Transverse colon (tissue), 4 donors: ENCODE measurements at places on chromosomes 6 and 20. TPM values are rescaled to one million over a fixed set of nuclear protein-coding genes. Genes with fewer than 3 reads are reported as not detected.

The SLCO4A1 gene
- total RNA-seq = 13.7 TPM

The PCMT1 gene
- total RNA-seq = 70.0 TPM

The FOXA2 gene
- total RNA-seq = 16.1 TPM

The IPCEF1 gene
- total RNA-seq = 1.8 TPM

The TP53TG5 gene
- total RNA-seq = not detected

The TRIM15 gene
- total RNA-seq = 90.7 TPM

The HS3ST5 gene
- 0.32 TPM for total RNA-seq

DNA sequence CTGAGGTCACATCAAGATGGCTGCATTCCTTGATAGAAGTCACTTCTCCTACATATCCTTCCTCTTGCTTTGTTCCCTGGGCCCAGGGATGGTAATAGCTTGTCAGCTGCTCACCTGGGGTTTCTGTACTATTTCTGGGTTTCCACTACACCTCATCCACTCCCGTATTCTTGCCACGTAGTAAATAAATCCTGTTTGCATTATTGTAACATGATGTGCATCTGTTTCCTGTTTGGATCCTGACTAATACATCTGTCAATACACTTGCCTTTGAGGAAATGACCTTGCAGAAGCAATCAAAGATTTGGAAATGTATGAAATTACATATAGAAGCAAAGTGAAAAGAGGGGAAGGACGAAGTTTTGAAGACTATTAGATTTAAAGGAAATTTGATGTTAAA is 619.0 kb downstream of the PHF3 start:
- H3K27me3 ChIP-seq = no peaks in the 10 kb centered on the region
- H3K27ac ChIP-seq = no peak overlapping the region
- no peak overlapping the region for H3K4me3 ChIP-seq
- H3K36me3 ChIP-seq = no peaks in the 10 kb centered on the region

- peaks cover 3% of the 10 kb centered on the region for H3K4me1 ChIP-seq
- H3K27me3 ChIP-seq = no peaks in the 10 kb centered on the region
- H3K36me3 ChIP-seq = peaks cover 18% of the 10 kb centered on the region
- H3K4me3 ChIP-seq = no peak overlapping the region
Observed at GRCh38 chr6:83927470-83927869, 68.0 kb downstream of the CYB5R4 start.

DNA sequence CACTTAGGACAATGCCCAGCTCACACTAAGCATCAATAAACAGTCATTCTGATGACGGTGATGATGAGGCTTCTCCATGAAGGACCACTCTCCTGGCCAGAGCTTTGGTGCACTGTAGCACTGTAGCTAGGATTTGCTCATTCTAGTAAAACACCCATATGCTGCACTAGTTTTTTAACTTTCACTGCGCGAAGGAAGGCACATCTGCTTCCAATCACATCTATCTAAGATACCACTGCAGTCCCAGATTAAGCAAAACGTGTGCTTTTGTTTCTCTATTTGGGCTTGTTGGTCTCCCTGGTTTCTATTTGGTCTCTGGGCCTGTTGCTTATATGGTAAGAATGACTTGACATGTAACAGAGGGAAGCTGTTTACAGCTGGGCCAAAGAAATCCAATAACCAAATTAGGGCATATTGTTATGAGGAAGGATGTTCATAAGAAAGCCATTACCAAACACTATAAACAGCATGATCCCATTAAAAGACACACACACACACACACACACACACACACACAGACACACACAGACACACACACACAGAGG is 62.4 kb downstream of the FAM229B start:
- H3K36me3 ChIP-seq = peaks cover 6% of the 10 kb centered on the region
- H3K4me3 ChIP-seq = no peak overlapping the region
- H3K27me3 ChIP-seq = no peaks in the 10 kb centered on the region
- peak overlapping the region; percentile 63 for H3K27ac ChIP-seq
- no peaks in the 10 kb centered on the region for H3K4me1 ChIP-seq

DNA sequence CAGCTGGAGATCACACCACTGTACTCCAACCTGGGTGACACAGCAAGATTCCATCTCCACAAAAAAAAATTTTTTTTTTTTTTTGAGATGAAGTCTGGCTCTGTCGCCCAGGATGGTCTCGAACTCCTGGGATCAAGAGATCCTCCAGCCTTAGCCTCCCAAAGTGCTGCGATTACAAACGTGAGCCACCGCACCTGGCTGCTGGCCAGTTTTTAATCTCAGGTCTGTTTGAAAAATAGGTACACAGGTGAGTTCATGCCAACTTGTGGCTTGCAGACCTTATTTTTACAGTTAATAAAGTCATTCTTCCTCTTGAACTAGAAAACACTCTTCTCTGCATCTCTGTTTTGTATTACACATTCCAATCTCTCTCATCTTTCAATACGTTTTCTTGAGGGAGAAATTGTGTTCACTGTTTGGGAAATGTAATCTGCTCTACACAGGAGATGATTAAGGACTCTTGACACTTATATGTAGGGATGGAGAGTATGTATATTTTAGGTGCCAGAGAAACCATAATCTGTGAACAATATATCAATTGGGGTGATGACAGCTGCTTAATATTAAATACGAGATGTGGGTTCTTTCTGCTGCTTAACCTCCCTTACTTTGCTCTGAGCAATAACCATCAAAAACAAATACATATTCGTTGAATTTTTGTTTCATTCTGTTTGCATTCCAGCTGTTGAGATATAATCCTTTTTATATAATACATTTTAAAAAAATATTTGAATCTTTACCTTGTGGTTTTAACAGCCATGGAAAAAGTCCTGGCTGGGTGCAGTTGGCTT is 17.7 kb upstream of the RIPOR3 start:
- DNase-seq = no peak
- no peaks in the 10 kb centered on the region for H3K36me3 ChIP-seq
- H3K27ac ChIP-seq = no peak overlapping the region
- H3K4me3 ChIP-seq = no peak overlapping the region
- no peaks in the 10 kb centered on the region for H3K4me1 ChIP-seq
- no peaks in the 10 kb centered on the region for H3K27me3 ChIP-seq

DNA sequence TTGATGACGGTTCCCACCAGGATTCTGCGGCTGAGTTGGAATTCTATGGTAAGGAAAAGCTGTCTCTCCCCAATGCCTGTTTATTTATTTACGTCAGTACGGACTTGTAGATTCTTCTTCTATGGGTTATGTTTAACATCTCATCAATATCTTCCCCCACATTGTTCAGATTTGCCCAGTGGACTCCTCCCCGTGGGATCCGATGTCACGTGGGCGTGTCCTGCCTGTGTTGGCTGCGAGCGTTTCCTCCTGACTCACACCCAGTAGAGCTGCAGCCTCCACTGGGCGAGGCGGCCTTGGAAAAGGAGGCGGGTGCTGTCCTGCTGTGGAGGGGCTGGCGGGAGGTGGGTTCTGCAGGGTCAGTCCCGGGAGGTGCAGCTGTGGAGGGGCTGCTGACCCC is 46.8 kb upstream of the SLCO4A1 start:
- peaks cover 14% of the 10 kb centered on the region for H3K4me1 ChIP-seq
- H3K27me3 ChIP-seq = peaks cover 55% of the 10 kb centered on the region
- H3K36me3 ChIP-seq = no peaks in the 10 kb centered on the region
- H3K27ac ChIP-seq = no peak overlapping the region
- peak; percentile 61 for DNase-seq

- no peaks in the 10 kb centered on the region for H3K36me3 ChIP-seq
- no peak overlapping the region for H3K27ac ChIP-seq
- no peaks in the 10 kb centered on the region for H3K4me1 ChIP-seq
- H3K4me3 ChIP-seq = no peak overlapping the region
- H3K27me3 ChIP-seq = no peaks in the 10 kb centered on the region
Observed at GRCh38 chr6:151087861-151088598, 151.7 kb upstream of the AKAP12 start.

DNA sequence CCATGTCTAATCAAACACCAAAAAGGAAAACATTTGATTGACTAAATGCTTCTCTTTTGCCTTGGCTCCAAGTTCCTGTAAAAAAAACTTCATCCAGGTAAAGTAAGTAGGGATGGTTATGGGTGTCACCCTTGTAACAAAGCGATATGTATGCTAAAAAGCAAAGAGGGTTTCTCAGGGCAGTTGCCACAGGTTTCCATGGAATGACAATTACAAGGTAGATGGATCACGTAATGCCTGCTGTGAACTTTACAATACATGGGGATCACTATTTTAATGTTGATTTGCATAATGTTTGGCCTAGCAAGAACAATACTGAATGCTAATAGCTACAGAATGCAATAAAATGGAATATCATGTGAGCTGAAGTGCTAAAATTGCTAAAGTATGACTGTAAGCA is 2.9 kb upstream of the BMP2 start:
- H3K4me1 ChIP-seq = peaks cover 11% of the 10 kb centered on the region
- H3K36me3 ChIP-seq = no peaks in the 10 kb centered on the region
- no peak overlapping the region for H3K4me3 ChIP-seq
- DNase-seq = no peak
- H3K27me3 ChIP-seq = peaks cover 4% of the 10 kb centered on the region

- H3K36me3 ChIP-seq = no peaks in the 10 kb centered on the region
- no peaks in the 10 kb centered on the region for H3K4me1 ChIP-seq
- DNase-seq = no peak
- no peak overlapping the region for H3K4me3 ChIP-seq
Observed at GRCh38 chr6:165684333-165684732, 21.3 kb upstream of the PDE10A start.

DNA sequence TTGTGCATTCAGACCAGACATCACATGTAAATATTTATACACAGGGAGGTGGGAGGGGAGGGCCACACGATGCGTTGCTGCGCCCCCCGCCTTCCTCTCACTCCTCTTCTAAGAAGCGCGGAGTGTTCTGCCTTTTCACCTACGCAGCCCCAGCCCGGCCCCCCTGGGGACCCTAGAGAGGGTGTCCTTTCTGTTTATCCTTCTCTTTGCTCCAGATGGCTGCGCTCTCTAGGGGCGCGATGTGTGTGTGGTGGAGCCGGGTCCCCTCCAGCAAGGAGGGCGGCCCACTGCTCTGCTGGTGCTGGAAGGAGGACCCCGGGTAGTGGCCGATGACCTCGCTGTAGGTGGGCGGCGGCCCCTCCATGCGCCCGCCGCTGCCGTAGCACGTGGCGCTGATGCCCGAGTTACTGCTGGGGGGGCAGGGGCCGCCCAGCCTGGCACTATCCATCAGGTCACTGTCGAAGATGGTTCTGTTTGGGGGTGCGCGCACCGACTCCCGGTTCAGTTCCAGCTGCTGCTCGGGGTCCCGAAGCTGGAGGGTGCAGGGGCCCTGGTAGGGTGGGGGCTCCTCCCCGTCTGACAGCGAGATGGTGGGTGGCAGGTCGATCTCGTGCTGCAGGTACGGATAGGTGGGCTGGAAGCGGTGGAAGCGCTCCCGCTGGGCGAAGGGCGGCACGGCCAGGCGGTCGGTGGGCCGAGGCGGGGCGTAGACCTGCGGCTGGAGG is 31.8 kb upstream of the ZBP1 start:
- H3K36me3 ChIP-seq = no peaks in the 10 kb centered on the region
- no peaks in the 10 kb centered on the region for H3K27me3 ChIP-seq
- no peak for DNase-seq
- H3K27ac ChIP-seq = no peak overlapping the region
- no peak overlapping the region for H3K4me3 ChIP-seq

DNA sequence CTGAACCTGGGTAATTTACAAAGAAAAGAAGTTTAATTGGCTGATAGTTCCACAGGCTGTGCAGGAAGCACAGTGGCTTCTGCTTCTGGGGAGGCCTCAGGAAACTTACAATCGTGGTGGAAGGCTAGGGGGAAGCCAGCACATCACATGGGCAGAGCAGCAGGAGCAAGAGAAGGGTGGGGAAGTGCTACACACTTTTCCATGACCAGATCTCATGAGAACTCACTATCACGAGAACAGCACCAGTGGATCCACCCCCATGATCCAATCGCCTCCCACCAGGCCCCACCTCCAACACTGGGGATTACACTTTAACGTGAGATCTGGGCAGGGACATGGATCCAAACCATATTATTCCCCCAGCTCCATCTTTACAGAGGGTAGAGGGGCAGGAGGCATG is 166.4 kb downstream of the NFATC2 start:
- DNase-seq = no peak
- H3K4me3 ChIP-seq = no peak overlapping the region
- H3K36me3 ChIP-seq = no peaks in the 10 kb centered on the region
- H3K27ac ChIP-seq = no peak overlapping the region

GRCh38 chr20:63567136-63567385 is 7.0 kb downstream of the HELZ2 start:
- DNase-seq = no peak
- no peaks in the 10 kb centered on the region for H3K27me3 ChIP-seq
- H3K4me3 ChIP-seq = no peak overlapping the region
- H3K36me3 ChIP-seq = peaks cover 5% of the 10 kb centered on the region
- no peak overlapping the region for H3K27ac ChIP-seq

- H3K27ac ChIP-seq = no peak overlapping the region
- no peak overlapping the region for H3K4me3 ChIP-seq
- H3K4me1 ChIP-seq = no peaks in the 10 kb centered on the region
- no peaks in the 10 kb centered on the region for H3K36me3 ChIP-seq
Observed at GRCh38 chr6:25511376-25511775, 140.6 kb upstream of the SCGN start.

DNA sequence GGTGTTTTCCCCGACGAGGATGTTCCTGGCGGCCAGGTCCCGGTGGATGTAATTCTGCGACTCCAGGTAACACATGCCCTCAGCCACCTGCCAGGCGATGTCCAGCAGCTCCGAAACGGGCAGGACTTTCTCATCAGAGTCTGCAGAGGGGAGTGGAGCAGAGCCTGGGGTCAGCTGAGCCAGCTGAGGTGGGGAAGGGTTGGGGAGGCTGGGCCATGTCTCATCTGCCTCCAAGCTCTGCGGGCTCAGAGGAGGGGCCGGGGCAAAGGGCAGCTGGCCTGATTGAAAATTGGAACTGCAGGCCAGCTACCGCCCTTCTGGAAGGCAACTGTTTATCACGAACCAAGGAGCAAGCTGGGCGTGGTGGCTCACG is 6.4 kb downstream of the PTK6 start:
- peak overlapping the region; percentile 55 for H3K27ac ChIP-seq
- H3K4me1 ChIP-seq = peaks cover 10% of the 10 kb centered on the region
- no peak overlapping the region for H3K4me3 ChIP-seq
- DNase-seq = peak; percentile 82
- peaks cover 10% of the 10 kb centered on the region for H3K27me3 ChIP-seq

- peaks cover 3% of the 10 kb centered on the region for H3K27me3 ChIP-seq
- peak; percentile 56 for DNase-seq
- H3K27ac ChIP-seq = no peak overlapping the region
- no peaks in the 10 kb centered on the region for H3K36me3 ChIP-seq
Observed at GRCh38 chr20:4740774-4741431, 19.2 kb downstream of the PRND start.

DNA sequence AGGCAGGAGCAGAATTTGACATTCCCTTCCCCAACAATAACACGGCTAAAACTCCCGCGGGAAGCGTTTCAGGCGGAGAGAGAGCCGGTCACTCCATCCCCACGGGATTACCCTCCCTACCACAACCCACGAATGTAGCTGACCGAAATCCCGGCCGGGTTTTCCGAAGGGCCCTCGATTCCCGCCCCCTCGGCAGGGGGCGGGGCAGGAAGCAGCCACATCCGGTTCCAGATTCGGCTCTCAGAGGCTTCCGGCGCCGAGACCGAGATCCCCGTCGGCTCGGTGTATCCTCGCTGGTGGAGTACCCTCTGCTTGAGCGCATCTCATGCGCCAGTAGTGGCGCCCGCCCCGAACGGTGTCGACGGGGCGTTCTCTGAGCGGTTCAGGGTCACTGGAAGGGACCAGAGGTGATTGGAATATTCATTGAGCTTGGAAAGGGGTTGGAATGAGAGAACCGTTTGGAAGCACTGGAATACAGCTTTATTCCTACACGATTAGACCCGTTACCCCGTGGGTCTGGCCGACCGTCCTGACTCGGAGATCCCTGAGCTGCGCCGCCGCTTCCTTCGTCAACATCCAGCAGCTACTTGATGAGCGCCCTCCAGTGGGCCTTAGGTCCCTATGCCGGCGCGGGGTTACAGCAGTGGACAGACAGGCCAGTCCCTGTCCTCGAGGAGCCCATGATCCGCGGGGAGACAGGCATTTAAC is 649 bp upstream of the RGL2 start:
- H3K27me3 ChIP-seq = no peaks in the 10 kb centered on the region
- H3K4me1 ChIP-seq = peaks cover 28% of the 10 kb centered on the region
- H3K36me3 ChIP-seq = no peaks in the 10 kb centered on the region
- H3K27ac ChIP-seq = peak overlapping the region; percentile 97
